ENCODE measurements at places on chromosomes 1 and 21. TPM values are rescaled to one million over a fixed set of nuclear protein-coding genes. Genes with fewer than 3 reads are reported as not detected.

The DTL gene
- 2.2 TPM for total RNA-seq

The TSSK3 gene
- not detected for total RNA-seq

The CRB1 gene
- total RNA-seq: 21.6 TPM

The PRPF38A gene
- total RNA-seq: 17.2 TPM

The SMCP gene
- not detected for total RNA-seq

The C1orf116 gene
- under 0.01 TPM for total RNA-seq

The TLR5 gene
- 0.49 TPM for total RNA-seq

Measured in temporal lobe (tissue), 4 donors.